ENCODE measurements at places on chromosomes 12 and 14.

- DNase-seq, result no peak
These were observed 533.3 kb upstream of the MIS18BP1 start for GRCh38 chr14:45786266-45786665.

DNA sequence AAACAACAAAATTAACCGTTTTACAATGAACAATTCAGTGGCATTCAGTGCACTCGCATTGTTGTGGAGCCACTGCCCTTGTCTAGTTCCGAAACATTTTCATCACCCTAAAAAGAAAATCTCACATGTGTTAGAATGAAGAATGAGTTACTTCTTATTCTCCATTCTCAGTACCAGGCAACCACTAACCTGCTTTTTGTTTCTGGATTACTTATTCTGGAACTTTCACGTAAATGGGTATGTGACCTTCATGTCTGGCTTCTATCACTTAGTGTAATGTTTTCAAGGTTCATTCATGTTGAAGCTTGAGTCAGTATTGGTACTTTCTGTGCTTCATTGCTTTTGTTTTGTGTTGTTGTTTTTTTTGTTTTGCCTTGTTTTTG is 15.6 kb downstream of the RCOR1 start:
- DNase-seq, result no peak

- DNase-seq, result no peak
These were observed 33.1 kb downstream of the KNTC1 start for GRCh38 chr12:122560138-122560537.

DNA sequence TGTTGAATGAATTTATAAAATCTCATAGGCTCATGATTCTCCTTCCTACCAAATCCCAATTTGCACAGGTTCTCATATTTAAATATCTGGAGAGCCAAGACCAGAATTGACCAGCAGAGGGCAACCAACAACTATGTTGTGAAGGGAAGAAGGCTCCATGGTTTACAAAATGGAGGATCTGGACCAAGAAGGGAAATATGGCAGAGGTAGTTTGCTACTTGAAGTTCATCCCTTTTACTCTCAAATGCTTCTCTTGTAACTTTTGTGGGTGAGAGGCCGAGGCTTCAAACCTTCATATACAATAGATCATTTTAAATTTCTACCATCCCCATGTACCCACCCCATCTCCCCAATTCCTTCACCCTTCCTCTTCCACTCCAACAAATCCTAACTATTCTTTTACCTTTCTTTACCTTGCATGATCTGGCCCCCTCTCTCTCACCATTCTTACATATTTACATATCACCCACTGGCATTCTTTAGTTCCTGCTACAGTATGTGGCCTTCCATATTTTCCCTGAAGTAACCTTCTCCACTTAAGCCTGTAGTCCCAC is 3.8 kb upstream of the SMARCC2 start:
- DNase-seq, result peak; percentile 92

DNA sequence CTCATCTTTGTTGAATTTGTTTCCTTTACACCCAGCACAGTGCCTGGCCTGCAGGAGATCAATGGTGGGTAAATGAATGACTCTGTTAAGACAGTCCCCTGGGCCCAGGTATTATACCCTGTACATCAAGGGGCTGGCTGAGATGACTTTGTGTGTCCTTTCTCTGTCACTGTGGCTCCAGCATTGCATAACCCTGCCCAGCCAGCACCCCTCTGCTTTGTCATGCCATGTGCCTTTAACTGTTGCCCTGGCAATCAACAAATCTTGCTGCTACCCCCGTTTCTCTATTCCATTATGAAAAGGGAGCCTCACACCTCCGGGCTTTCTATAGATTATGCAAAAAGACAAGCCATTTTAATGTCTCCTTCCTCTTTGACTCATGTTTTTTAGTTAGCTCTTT is 7.6 kb upstream of the FLVCR2 start:
- DNase-seq, result no peak

GRCh38 chr12:120259418-120260202 is 5.9 kb downstream of the PXN start:
- DNase-seq, result no peak

DNA sequence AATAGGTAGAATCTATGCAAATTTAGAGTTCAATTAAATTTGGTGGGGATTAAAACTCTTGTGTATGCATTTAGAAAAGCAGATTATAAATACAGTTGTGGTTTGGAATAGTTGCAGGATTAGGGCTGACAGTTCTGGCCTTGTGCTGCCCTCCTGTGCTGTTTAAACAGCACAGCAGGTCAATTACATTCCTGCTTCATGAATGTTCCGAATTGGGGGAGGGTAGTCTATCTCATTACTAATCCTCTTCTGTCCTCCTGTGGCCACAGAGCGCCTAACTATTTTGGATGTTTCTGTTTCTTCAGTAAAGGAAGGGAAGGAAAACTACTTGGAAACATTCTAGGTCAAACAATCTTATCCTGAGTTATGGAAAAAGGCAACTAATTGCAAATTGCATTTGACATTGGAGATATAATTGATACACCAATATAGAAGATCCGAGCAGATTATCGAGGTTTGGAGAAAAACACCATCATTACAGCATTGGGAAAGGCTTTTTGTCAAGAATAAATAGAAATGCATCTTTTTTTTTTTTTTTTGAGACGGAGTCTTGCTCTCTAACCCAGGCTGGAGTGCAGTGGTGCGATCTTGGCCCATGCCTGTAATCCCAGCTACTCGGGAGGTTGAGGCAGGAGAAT is 8.7 kb upstream of the GPR19 start:
- DNase-seq, result peak; percentile 92

GRCh38 chr14:57060276-57060955 is 208.3 kb downstream of the EXOC5 start:
- peak; percentile 34 for DNase-seq

GRCh38 chr12:106436164-106436563 is 78.6 kb downstream of the POLR3B start:
- DNase-seq, result no peak

DNA sequence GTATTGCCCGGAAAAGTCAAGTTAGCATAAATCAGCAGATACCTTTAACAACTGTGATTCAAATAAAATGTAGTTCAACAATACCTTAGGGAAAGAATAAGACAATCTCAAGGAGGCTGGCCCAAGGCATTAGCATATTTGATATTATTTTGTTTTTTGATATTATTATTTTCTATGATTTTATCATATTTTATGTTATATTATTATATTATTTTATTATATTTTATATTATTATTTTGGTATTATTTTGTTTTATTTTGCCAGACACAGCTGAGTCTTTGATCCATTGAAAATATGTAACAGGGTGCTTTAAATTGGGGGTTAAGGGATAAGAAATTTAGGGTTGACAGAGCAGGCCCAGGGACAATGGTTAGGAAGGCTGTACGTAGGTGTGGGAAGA is 607.9 kb upstream of the USP15 start:
- no peak for DNase-seq

- DNase-seq, result no peak
These were observed 23.8 kb downstream of the PITPNM2 start for GRCh38 chr12:123127182-123127495.

GRCh38 chr12:99809909-99810308 is 162.4 kb downstream of the GARIN6 start:
- peak; percentile 33 for DNase-seq

- peak; percentile 65 for DNase-seq
These were observed 10.6 kb downstream of the AHNAK2 start for GRCh38 chr14:104967386-104968152.

- DNase-seq, result no peak
These were observed 69.8 kb downstream of the BHLHE41 start for GRCh38 chr12:26055087-26055486.

DNA sequence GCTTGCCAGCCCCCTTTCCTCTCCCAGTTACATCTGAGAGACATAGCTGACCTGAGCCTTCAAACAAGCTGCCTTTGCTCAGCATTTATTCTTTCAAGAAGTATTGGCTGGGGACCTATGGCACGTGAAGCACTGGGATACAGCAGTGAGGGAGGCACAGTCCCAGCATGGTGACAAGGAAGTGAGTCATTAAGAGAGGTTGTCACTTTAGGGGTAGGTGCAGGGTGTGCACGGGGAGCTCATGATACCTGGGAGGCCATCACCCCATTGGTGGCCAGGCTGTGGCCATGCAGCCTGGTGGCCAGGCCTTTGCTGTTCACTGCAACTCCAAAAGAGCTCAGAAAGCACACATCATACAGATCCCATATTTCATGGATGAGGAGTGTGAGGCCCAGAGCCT is 5.7 kb upstream of the KRT75 start:
- no peak for DNase-seq

DNA sequence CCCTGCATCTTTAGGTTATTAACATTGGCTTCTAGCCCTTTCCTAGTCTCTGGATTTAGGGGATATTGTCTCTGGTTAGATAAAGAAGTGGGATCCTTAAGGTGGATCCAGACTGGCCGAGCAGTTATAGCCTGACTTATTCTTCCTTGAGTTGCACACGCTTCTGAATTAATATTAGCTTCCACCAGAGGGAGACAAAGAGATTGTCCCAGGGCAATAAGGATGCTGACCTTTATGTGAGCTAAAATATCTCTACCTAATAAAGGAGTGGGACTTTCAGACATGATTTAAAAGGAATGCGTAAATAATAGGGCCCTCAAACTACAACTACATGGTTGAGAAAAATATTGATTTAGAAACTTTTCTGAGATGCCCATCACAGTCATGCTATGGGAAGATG is 139.7 kb downstream of the SLCO1B3 start:
- peak; percentile 66 for DNase-seq
